Inflammatory macrophage treated with lipopolysaccharide for 4 hours (primary cell): ENCODE measurements at places on chromosomes 1 and 21.

- no peak for DNase-seq
Observed at GRCh38 chr1:162397943-162398560, 13.9 kb downstream of the SH2D1B start.

DNA sequence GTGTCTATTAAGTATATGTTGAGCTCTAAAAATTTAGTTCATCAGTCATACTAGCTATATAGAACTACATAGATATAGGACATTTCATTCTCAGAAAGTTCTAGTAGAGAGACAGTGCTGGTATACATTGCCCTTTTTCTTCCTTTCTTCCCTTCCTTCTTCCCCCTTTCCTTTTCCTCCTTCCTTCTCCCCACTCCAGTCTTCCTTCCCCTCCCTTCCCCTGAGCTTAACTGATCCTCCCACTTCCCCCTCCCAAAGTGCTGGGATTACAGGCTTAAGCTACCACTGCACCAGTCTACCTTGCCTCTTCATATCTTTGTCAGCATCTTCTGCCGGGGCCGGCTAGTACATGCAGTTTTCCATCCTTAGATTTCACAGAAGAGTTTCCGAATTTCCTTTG, 12.1 kb downstream of the THRAP3 start:
- no peak for DNase-seq

GRCh38 chr1:198907423-198907746, 268.5 kb downstream of the PTPRC start:
- no peak for DNase-seq

DNA sequence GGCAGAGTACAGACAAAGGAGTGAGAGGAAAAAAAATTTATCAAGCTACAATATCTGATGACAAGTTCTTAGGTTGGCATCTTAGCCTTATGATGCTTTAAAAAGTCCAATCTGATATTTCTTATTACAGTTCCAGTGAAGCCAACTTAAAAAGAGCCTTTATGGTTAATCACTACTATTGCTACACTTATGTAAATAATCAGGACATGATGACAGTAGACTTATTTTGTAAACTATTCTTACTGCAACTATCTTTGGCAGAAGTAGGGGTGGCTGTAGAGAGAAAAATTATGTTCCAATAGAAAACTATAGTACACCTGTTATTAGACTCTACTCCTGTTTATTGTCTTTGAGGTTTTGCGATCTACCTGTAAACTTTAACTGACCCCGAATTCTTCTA, 25.8 kb upstream of the NUF2 start:
- DNase-seq: no peak

- no peak for DNase-seq
Observed at GRCh38 chr1:3814771-3815561, 18.7 kb upstream of the LRRC47 start.

- DNase-seq: no peak
Observed at GRCh38 chr1:52862666-52863458, 20.3 kb downstream of the ZYG11A start.

DNA sequence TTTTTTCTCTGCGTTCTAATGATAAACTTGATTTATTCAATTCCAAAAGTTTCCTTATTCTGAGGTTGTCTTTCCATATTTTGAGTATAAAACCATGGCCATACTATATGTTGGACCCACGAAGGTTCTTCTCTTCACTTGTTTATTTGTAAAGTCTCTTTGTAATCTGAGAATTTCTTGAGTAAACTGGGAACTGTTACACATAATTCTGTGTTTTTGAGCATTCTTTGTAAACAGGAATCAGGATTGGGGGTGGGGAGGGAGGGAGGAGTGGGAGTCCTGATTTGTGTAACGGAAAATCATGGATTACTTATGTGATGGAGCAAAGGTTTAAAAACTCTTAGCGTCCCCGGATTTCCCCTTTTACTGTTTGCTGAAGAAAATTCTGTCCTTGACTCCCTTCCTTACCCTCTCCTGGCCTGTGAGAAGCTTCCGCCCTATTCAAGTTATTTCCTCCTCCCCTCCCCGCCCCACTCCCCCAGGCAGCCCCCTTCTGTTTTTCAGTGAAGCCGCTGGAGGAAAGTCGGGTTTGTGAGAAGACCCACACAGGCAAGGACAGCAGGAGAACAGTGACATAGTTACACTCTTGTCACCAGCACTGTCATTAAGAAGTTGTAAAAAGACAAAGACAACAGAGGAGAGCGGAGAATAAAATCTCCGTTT, 6.4 kb upstream of the NBPF11 start:
- DNase-seq: no peak

GRCh38 chr1:163063610-163064009, 5.6 kb upstream of the RGS4 start:
- DNase-seq: no peak

DNA sequence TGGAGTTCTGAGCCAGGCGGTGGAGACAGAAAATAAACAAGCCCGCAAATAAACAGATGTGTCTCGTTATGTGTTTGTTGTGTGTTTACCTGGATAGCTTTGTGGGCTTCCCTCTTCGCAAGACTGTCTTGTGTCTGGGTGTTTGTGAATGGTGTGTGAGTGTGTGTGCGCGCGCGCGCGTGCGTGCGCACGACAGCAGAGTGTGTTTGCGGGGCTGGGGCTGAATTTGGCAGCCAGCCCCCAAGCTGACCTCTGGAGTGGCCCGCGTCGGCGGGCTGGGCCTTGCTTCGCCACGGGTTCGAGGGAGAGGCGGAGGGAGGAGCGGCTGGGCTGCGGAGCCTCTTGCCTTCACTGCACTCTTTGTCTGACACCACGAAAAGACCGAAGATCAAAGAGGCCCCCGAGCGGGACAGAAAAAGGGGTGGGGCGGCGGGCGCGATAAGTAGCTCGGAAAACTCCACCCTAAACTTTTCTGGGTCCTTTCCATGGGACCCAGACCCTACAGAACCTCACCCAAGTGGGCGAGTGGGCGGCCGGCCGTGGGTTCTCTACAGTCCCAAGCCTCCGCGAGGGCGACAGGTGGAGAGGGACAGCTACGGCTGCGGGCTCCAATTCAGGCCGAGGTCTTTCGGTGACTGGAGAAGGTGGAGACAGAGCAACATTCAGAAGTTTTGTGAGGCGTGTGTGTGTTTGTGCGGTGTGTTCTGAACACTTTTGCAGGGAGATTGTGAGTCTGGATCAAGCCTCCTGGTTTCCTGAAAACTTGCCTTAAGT, 14.5 kb downstream of the PAX7 start:
- no peak for DNase-seq

- no peak for DNase-seq
Observed at GRCh38 chr1:1217621-1218523, 3.9 kb upstream of the TNFRSF4 start.
